ENCODE measurements at places on chromosomes 2 and 18.

- DNase-seq, result no peak
Observed at GRCh38 chr18:45751766-45752165, 27.8 kb downstream of the SLC14A1 start.

DNA sequence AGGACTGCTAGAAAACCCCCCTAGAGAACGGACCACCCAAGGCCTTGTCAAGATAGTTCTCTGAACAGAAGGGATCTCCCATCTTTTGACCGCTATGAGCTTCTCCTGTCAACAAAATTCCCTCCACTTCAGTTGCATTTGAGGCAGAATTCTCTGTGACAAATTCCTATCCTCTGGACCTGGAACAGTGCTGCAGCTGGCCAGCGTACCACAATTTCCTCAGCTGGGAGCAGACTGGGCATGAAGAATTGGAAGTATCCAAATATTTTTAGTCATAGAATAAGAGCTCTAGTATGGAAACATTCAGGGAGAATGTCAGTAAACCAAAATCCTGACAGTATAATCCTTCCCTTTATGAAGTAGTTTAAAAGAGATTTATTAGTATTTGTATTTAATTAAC lies 147.1 kb upstream of the BOD1L2 start:
- no peak for DNase-seq

GRCh38 chr2:189363559-189363958 lies 77.7 kb upstream of the WDR75 start:
- DNase-seq, result no peak

GRCh38 chr2:135839713-135840112 lies 2.7 kb upstream of the LCT start:
- DNase-seq, result no peak

- DNase-seq, result no peak
Observed at GRCh38 chr2:127454595-127455565, 36.7 kb downstream of the PROC start.

- no peak for DNase-seq
Observed at GRCh38 chr2:222554517-222554916, 101.4 kb downstream of the FARSB start.

DNA sequence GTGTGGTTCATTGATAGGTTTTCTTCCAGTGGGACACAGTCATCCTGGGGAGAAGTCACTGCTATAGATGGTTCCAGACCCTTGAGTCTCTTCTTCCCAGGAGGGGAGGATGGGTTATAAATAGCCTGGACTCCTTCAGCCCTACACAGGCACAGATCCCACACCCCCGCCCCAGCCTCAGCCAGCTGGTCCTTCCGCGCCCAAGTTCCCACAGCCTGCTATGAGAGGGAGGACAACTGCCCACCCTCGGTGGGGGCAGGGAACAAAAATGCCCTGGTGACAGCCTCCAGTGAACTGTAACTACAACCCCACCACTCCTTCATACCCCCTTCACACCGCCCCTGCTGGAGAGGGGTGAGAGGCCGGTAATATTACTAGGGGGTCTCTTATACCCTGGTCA lies 3.2 kb downstream of the ZBTB7C start:
- no peak for DNase-seq

DNA sequence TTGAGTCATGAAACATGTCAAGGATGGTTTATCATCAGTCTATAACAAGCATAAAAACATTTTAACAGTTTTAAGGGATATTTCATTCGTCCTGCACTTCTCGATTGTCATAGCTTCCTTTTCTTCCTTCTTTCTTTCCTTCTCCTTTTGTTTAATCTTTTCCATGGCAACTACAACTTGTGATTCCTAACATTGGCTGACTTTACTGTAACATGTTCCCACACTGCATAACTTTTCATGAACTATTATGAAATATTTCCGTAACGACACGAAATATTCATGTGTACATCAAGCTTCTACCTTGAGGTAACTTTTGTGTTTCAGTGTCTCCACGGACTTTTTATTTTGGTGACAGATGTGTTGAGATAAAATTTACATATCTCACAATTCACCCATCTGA lies 134.4 kb downstream of the ACTR3 start:
- no peak for DNase-seq

GRCh38 chr2:129237966-129238725 lies 741.3 kb upstream of the RAB6C start:
- DNase-seq, result no peak

GRCh38 chr2:62014102-62014501 lies 108.6 kb downstream of the COMMD1 start:
- no peak for DNase-seq

GRCh38 chr2:126858991-126859390 lies 39.7 kb upstream of the TEX51 start:
- DNase-seq, result no peak

DNA sequence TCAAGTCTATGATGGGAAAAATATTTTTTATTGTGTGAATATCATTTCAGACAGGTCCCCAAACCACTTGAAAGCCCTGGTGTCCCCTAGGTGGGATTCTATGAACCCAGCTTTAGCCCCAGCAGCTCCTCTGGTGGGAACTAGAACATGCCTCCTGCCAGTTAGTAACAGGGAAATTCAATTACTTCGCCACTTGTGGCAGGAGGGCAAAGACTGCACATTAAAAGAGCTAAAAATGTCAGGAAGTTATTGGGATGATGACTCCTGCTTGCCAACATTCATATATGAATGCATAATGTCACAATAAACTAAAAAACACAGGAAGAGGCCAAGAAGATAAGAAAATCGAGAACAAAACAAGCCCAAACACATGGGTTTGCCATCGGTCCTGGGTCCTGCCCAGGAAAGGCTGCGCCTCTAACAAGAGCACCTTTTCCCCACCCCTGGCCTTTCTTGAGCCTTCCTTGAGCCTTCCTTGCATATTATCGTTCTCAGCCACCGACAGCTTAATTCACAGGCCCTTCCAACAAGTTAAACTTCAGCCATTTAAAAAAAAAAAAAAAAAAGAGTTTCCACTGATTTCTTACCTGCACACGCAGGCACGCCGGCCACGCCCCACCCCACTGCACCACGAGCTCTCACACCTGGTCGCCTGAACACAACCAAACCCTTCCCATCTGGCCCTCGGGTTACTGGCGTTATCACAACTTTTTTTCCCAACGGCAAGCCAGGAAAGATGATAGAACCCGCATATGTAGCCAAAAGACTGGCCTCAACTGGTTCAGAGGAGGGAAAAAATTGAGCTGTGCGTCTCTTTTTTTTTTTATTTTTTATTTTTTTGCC lies 23.4 kb downstream of the BCL11A start:
- DNase-seq, result no peak

DNA sequence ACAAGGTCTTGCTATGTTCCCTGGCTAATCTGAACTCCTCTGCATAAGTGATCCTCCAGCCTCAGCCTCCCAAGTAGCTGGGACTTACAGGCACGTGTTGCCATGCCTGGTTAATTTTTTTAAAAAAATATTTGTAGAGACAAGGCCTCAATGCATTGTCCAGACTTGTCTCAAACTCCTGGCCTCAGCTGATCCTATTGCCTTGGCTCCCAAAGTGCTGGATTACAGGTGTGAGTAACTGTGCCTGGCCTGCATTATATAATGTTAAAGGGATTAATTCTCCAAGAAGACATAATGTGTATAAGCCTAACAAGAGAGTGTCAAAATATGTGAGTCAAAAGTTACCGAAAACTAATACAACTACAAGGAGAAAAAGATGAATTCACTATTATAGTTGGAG lies 32.2 kb downstream of the BUB1 start:
- DNase-seq, result no peak

DNA sequence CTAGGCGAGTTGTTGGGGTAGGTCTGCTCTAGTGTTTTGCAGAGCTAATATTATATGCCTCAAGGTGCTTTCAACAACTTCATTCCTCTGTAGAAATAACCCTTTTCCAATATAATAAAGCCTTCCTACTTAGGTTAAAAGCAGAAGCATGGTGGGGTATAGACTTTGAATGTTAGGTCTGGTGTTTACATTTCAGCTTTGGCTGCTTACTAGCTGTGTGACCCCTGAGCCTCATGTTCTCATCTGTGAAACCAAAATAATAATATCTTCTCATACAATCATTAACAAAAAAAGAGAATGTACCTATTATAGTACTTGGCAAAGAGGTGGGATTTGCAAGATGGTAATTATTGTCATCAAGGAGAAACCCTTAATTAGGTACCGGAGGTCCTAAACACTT lies 386.6 kb downstream of the NBAS start:
- no peak for DNase-seq

DNA sequence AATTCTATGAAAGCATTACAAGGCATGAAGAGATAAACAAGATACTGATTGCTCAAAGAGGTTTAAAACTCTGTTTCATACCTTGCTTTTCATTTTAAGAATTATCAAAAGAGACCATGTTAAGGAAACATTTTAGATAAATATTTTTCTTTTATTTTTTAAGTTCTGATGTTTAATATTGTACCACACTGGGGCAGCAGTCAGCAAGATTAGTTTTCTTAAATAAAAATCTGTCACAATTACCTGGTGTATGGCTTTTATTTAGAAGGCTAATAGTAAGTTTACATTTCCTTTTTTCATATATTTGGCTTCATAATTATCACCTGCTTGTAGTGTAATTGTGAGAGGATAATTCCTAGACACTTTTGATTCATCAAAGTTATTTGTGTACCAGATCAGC lies 46.4 kb downstream of the ZNF804A start:
- DNase-seq, result no peak

DNA sequence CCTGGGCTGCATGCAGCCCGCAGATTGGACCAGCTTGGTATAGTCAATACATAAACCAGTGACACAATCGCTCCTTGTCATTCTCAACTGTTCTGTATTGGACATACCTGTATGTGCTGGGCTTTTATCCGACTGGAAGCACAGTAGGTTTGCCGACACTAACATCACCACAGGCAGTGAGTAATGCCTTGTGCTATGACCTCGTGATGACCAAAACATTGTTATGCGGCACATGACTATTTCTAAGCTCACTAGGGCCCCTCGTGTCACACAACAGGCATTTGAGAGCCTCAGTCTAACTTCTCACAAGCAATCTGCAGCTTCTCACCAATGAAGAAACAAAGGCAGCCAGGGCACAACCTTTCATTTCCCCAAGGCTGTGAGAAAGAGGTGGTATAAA lies 320.8 kb downstream of the AFF3 start:
- no peak for DNase-seq

GRCh38 chr2:31337860-31338259 lies 76.7 kb downstream of the XDH start:
- no peak for DNase-seq

DNA sequence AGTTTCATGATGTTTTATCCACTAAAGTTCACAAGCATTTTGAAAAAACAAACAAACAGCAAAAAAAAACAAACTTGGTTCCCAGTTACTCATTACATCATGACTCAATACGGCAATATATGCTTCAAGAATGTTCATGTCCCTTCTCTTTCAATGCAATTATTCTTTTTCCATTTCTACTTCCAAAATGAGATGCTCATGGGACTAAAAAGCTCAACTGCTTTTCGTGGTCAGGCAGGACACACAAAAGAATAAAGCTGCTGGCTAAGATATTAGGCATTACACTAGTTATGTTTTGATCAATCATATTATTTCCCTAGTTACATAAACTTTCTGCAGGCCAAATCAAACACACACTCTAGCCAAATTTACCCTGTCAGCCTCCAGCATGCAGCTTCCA lies 301.3 kb downstream of the EPHA4 start:
- DNase-seq, result no peak

GRCh38 chr18:44685296-44685695 lies 4.6 kb downstream of the SETBP1 start:
- DNase-seq, result no peak

DNA sequence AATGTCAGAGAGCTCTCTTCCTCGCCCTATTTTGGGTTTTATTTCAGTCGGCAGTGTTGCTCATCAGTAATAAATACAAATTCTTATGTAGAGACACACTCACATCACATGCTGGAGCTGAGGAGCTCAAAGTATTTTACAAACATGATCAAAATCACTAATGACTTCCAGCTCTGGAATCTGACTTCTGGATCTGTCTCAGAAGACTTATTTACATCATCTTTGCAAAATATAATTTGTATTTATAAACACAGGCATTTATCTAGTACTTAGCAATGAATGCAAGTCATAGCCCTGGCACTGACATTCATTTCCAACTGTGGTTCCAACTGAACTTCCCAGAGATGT lies 327.1 kb downstream of the NCKAP5 start:
- no peak for DNase-seq

- no peak for DNase-seq
Observed at GRCh38 chr2:185291035-185291647, 447.5 kb upstream of the FSIP2 start.

GRCh38 chr2:197888321-197888720 lies 83.9 kb downstream of the PLCL1 start:
- no peak for DNase-seq

DNA sequence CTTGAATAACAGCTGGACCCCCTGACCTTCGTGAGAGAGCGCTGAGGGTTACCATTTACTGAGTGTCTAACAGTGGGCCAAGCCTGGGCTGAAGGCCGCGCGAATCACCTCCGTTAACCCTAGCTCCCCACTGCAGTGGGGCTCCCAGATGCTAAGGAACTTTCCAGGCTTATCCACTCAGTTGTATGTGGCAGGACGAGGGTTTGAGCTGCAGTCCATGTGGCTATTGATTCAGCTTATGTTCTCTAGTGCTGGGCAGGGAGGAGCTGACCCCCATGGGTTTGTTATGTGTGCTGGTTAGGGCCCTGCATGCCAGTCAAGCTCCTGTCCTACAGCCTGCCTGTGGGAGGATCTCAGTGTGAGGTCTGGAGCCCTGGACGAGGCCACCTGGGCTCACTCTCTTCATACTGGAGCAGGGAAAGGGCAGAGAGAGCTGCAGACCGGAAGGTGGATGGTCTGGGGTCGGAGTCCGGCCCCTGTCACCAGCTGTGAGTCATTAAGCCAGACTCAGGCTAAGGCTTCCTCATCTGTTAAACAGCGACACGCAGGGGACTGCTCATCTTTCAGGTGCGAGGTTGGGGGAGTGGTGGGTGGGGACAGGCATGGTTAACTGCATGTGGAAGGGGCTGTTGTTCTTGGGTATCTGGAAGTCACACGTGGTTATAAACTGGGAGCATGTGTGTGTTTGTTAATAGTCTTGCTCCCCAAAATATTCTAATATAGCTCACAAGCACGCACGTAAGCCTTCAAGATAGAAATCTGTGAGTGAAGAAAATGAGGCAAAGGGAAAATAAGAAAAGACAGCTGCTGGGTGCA lies 6.6 kb downstream of the PSD4 start:
- DNase-seq, result no peak
